ENCODE measurements at places on chromosomes 1 and 21. TPM values are rescaled to one million over a fixed set of nuclear protein-coding genes. Genes with fewer than 3 reads are reported as not detected.

Gene TRABD2B
- 0.22 TPM for total RNA-seq

Gene AKR7A3
- 0.52 TPM for total RNA-seq

Gene OR2T35
- total RNA-seq, result not detected

Gene B4GALT2
- total RNA-seq, result 96.3 TPM

Gene FHL3
- 14.8 TPM for total RNA-seq

Gene FOXO6
- total RNA-seq, result 0.13 TPM

All from articular chondrocyte of knee joint (primary cell).